Spleen (tissue), 13 donors: ENCODE measurements at places on chromosomes 5 and 9. TPM values are rescaled to one million over a fixed set of nuclear protein-coding genes. Genes with fewer than 3 reads are reported as not detected.

GRCh38 chr5:84379749-84380148, 4.9 kb downstream of the EDIL3 start:
- no peak overlapping the region for H3K27ac ChIP-seq
- H3K4me1 ChIP-seq, result peaks cover 30% of the 10 kb centered on the region
- DNase-seq, result no peak
- no peaks in the 10 kb centered on the region for H3K36me3 ChIP-seq
- peaks cover 37% of the 10 kb centered on the region for H3K27me3 ChIP-seq
- H3K4me3 ChIP-seq, result no peak overlapping the region

- H3K36me3 ChIP-seq, result no peaks in the 10 kb centered on the region
- H3K27ac ChIP-seq, result no peak overlapping the region
- DNase-seq, result no peak
- no peaks in the 10 kb centered on the region for H3K27me3 ChIP-seq
- peaks cover 8% of the 10 kb centered on the region for H3K4me1 ChIP-seq
Observed at GRCh38 chr9:6055216-6055615, 39.8 kb upstream of the RANBP6 start.

- H3K36me3 ChIP-seq, result no peaks in the 10 kb centered on the region
- H3K4me1 ChIP-seq, result peaks cover 35% of the 10 kb centered on the region
- H3K4me3 ChIP-seq, result no peak overlapping the region
Observed at GRCh38 chr5:179766021-179766725, 27.6 kb upstream of the LTC4S start.

HMCN2 gene
- 0.13 TPM for total RNA-seq

GRCh38 chr5:38551030-38552017, 5.1 kb downstream of the LIFR start:
- no peak overlapping the region for H3K4me3 ChIP-seq
- no peak overlapping the region for H3K27ac ChIP-seq
- DNase-seq, result no peak
- peaks cover 43% of the 10 kb centered on the region for H3K27me3 ChIP-seq

DNA sequence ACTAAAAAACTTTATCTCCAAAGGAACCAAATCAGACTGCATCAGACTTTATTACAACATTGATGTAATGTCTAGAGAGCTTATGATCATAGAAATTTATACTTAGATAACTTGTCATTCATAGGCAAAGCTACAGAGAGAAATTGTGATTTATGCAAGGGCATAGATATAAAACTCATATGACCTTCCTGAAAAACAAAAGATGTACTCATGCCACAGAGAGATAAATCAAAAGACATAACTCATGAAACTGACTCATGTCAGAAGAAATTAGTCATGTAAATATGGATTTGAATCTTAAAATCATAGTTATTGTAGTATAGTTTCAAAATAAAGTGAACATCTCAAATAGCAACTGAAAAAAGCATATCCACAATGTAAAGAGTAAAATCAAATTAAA, 186.2 kb downstream of the GABBR2 start:
- H3K4me1 ChIP-seq, result no peaks in the 10 kb centered on the region
- no peaks in the 10 kb centered on the region for H3K36me3 ChIP-seq
- no peaks in the 10 kb centered on the region for H3K27me3 ChIP-seq
- no peak overlapping the region for H3K27ac ChIP-seq

DNA sequence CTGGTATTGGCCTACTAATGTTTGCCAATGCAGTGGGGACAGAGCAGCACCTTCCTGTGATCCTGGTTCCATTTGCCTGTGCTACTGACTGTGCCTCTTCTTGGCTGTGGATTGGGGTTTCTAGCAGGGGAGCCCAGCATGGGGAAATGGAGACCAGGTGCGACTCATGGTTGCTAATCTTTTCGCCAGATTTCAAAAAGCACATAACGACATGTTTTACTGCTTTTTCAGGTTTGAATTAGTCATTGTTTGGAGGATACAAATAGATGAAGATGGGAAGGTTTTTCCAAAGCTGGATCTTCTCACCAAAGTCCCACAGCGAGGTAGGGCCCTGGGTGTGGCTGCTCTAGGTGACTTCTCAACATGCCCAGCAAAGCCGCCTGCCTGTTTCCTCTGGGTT, 57.6 kb downstream of the IPPK start:
- H3K36me3 ChIP-seq, result peaks cover 58% of the 10 kb centered on the region
- no peak overlapping the region for H3K4me3 ChIP-seq
- no peak for DNase-seq
- H3K27ac ChIP-seq, result no peak overlapping the region
- H3K27me3 ChIP-seq, result no peaks in the 10 kb centered on the region

FGD3 gene
- 99.1 TPM for total RNA-seq

GZMA gene
- total RNA-seq, result 40.5 TPM

- no peaks in the 10 kb centered on the region for H3K4me1 ChIP-seq
- H3K27ac ChIP-seq, result no peak overlapping the region
- no peak for DNase-seq
- H3K27me3 ChIP-seq, result no peaks in the 10 kb centered on the region
Observed at GRCh38 chr5:98424681-98425450, 348.6 kb upstream of the RGMB start.

DNA sequence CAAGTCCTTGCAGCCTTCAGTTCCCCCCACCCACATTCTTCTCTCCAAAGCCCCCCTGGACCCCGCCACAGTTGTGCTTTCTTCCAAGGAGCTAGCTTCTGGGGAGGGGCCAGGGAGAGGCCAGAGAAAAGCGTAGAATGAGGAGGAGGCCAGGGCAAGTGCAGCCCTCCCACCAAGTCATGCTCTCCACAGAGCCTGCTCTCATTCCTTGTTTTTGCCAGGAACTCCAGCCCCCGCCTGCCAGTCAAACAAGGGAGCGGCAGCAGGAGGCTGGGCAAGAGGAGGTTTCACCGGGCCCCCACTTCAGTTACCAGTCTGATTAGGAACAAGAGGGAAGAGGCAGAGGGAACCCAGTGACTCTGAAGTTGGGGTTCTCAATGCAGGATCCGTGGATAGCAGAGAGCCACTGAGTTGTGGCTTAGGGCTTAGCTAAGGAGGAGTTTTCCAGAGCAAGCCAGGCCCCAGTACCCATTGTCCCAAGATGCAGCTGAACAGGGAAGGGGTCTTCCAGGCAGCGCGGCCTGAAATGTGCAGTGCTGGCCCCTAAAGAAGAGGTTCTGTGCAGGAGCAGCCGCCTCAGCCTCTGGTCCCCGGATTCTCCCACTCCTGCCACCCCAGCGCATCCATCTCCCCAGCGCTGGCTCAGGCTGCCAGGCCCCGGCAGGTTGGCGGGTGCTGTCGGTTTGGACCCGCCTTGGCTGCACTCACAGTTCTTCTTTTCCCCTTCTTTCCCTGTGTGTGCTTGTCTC, 120.6 kb downstream of the DAB2IP start:
- no peak overlapping the region for H3K4me3 ChIP-seq
- H3K27me3 ChIP-seq, result no peaks in the 10 kb centered on the region
- peak; percentile 72 for DNase-seq
- H3K4me1 ChIP-seq, result peaks cover 5% of the 10 kb centered on the region
- peak overlapping the region; percentile 55 for H3K27ac ChIP-seq

DNA sequence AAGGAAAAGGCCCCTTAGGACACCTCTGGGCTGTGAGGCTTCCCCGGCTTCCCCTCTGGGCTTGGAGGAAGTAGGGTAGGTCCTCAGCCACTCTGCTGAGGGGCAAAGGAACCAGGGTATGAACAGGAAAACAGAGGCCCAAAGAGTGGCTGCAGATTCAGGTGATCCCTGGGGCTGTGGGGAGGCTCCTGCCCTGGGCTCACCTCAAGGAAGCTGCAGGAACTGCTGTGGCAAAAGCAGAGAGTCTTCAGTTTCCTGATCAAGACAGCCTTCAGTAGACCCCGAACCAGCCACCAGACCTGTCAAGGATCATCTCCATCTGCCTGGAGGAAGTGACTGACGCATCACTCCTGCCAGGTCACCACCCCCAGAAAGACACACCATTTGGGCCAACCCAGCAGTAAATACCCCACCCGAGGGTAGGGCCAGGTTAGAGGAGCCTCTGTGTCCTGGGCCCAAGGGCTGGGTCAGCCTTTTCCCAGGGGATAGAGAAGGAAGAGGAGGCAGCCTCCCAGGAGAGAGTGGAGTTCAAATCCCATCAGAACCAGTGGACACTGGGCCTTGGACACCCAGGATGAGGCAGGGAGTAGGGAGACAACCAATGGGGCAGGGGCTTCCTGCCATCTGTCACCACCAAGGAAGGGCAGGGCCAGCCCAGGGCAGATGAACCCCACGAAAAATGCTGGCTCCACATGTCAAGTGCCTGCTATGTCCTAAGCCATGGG, 5.8 kb upstream of the ST6GALNAC6 start:
- peaks cover 31% of the 10 kb centered on the region for H3K36me3 ChIP-seq
- peaks cover 72% of the 10 kb centered on the region for H3K4me1 ChIP-seq
- H3K27ac ChIP-seq, result peak overlapping the region; percentile 78
- peak overlapping the region; percentile 65 for H3K4me3 ChIP-seq
- peak; percentile 83 for DNase-seq

- H3K4me1 ChIP-seq, result no peaks in the 10 kb centered on the region
- no peak overlapping the region for H3K27ac ChIP-seq
- H3K4me3 ChIP-seq, result no peak overlapping the region
- H3K36me3 ChIP-seq, result no peaks in the 10 kb centered on the region
Observed at GRCh38 chr9:18394847-18395351, 79.1 kb upstream of the ADAMTSL1 start.
